ENCODE measurements at places on chromosomes 4 and X.

GRCh38 chr4:100422894-100423293 is 94.9 kb downstream of the EMCN start:
- no peak for DNase-seq

- no peak for DNase-seq
Measured at GRCh38 chr4:8644966-8645752, 52.6 kb downstream of the CPZ start.

DNA sequence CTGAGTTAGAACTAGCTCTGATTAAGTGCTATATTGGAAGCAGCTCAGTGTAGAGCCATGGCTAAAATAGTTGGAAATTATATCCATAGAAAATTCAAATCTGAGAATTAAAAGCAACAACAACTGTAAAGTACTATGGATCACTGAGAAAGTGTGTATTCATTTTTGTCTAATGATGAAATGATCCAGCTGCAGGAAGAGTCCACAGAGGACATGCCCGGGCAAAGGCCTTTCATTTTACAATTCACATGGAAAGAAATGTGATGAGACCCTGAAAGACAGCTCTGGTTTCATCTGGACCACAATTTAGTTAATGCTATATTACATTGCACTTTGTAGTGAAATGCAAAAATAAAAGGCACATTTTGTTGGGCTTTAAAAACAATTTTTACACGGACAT is 196.8 kb upstream of the FAT1 start:
- DNase-seq = peak; percentile 69

DNA sequence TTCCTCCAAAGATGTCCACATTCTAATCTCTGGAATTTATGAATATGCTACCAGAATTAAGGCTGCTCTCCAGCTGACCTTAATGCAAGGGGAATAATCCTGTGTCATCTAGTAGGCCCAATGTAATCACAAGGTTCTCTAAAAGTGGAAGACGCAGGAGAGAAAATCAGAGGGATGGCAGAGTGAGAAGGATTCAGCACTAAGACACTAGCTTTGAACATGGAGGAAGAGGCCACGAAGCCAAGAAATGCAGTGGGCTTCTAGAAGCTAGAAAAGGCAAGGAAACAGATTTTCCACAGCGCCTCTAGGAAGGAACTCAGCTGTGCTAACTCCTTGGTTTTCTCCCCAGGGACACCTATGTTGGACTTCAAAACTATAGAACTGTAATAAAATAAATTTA is 240.7 kb upstream of the TRAM1L1 start:
- no peak for DNase-seq

GRCh38 chr4:16066586-16067128 is 17.2 kb downstream of the PROM1 start:
- no peak for DNase-seq

DNA sequence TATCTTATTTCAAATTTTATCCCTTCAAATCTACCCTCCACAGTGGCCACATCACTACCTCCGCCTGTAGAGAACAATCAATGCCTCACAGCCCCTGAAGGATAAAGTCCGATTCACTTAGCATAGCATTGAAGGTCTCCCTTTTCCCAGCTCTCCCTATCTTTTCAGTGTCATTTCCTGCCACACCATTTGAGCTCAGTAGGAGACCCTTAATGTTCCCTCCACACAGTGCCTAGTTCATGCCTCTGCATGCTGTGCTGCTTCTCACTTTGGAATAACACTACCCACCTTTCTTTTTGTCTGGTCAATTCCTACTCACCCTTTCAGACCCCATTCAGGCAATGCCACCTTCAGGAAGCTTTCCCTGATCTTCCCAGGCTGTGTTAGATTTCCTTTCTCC is 23.6 kb upstream of the SCOC start:
- DNase-seq = no peak

DNA sequence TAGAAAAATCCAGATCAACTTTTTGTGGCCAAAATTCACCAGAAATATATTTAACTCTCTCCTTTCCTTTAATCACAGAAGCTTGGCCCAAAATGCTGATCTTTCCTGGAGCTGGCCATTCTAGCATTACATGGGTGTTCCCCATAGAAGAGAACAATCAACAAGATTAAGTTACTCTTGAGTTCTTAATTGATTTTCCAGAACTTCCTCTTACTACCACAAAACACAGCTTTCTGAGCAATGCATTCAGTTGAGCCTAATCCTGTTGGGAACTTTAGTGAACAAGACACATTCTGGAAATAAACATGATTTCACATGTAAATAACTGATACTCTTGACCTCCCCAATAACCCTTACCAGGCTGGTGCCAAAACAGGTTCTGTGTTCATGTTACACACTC is 45.4 kb upstream of the STIM2 start:
- DNase-seq = no peak

- DNase-seq = no peak
Measured at GRCh38 chr4:149766135-149766534, 49.5 kb downstream of the IQCM start.

DNA sequence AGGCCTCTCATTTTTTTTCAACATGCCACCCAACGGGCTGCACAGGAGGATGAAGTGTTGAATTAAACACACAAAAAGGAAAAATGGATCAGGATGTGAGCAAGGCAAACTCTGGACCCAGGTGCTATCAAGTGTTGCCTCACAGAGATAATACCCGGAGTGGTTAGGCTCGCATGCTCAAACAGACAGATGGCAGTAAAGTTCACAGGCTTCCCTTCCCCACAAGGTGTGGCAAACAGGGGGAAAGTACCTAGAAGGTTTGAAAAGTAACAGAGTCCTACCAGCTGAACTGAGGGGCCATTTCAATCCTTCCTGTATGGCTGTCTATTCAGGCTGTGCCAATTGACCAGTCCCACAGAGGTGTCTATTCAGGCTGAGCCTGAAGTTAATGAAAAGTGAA is 123.9 kb upstream of the GC start:
- no peak for DNase-seq

GRCh38 chr4:13203101-13203500 is 281.0 kb downstream of the RAB28 start:
- DNase-seq = no peak

GRCh38 chr4:181656748-181657147 is 586.5 kb upstream of the TENM3 start:
- no peak for DNase-seq

DNA sequence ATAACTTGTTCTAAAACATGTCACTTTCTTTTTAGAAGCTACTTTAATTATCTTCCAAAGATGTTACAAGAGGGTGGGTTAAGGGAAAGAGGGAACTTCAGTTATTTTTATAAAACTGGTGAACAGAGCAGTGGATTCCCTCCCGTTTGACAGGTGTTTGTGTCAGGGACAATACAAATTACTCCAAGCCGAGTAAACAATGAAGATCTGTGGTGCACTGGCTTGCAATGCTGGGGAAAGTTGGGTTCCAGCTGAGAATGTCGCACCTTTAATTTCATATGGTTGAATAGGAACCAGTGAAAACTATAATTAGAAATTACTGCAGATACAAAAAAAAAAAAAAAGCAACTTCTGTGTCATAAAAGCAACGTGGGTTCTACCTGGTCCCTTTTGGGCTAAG is 98.6 kb upstream of the TTC29 start:
- no peak for DNase-seq

GRCh38 chr4:41058426-41058825 is 155.9 kb downstream of the APBB2 start:
- DNase-seq = peak; percentile 46

DNA sequence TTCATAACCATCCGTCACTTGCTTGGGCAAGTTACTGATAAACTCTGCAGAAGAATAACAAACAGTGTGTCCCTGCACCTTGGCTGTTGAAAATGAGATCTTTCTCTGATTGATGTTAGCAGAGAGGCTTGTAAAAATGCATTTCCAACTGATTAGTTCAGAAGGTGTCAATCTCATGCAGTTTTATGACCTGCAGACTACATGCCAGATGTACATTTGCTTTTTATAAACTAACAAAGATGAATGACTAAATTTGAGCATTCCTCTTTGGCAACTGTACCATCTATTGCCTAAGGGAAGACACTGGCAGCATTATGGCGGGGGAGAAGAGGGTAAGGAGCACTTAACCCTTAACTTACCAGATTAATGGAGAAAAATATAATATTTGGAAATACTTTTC is 192.8 kb downstream of the DCTD start:
- no peak for DNase-seq

GRCh38 chrX:107454302-107454701 is 4.8 kb downstream of the FRMPD3 start:
- DNase-seq = peak; percentile 2

GRCh38 chrX:121103381-121103780 is 56.0 kb downstream of the GLUD2 start:
- DNase-seq = peak; percentile 4
